ENCODE measurements at places on chromosomes 2 and 18. TPM values are rescaled to one million over a fixed set of nuclear protein-coding genes. Genes with fewer than 3 reads are reported as not detected.

APOB gene
- 8.5 TPM for total RNA-seq

LGALSL gene
- 4.2 TPM for total RNA-seq

GRCh38 chr2:85915606-85916303 is 27.0 kb upstream of the ST3GAL5 start:
- no peak for DNase-seq

DNA sequence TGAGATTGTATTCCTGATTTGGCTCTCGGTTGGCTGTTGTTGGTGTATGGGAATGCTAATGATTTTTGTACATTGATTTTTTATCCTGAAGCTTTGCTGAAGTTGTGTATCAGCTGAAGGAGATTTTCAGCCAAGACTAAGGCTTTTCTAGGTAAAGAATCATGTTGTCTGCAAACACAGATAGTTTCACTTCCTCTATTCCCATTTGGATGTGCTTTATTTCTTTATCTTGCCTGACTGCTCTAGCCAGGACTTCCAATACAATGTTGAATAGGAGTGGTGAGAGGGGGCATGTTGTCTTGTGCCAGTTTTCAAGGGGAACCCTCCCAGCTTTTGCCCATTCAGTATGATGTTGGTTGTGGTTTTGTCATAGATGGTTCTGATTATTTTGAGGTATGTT is 90.4 kb downstream of the CYP26B1 start:
- DNase-seq, result no peak

- DNase-seq, result no peak
Observed at GRCh38 chr2:222423186-222423585, 1.2 kb upstream of the SGPP2 start.

E2F6 gene
- 12.2 TPM for total RNA-seq

CFAP53 gene
- 0.11 TPM for total RNA-seq

SOX11 gene
- 0.81 TPM for total RNA-seq

CXCR2 gene
- 0.89 TPM for total RNA-seq

PRSS56 gene
- total RNA-seq, result 0.19 TPM

- no peak for DNase-seq
Observed at GRCh38 chr2:203830304-203831055, 37.1 kb upstream of the CTLA4 start.

GRCh38 chr2:240143276-240143675 is 2.8 kb upstream of the OTOS start:
- peak; percentile 8 for DNase-seq

MAP2 gene
- 2.8 TPM for total RNA-seq

IGFBP5 gene
- 134 TPM for total RNA-seq

GRCh38 chr18:50313031-50313607 is 25.6 kb upstream of the CXXC1 start:
- DNase-seq, result no peak

GRCh38 chr2:157334797-157335196 is 9.2 kb upstream of the ERMN start:
- DNase-seq, result no peak

EFEMP1 gene
- total RNA-seq, result 62.5 TPM

DNA sequence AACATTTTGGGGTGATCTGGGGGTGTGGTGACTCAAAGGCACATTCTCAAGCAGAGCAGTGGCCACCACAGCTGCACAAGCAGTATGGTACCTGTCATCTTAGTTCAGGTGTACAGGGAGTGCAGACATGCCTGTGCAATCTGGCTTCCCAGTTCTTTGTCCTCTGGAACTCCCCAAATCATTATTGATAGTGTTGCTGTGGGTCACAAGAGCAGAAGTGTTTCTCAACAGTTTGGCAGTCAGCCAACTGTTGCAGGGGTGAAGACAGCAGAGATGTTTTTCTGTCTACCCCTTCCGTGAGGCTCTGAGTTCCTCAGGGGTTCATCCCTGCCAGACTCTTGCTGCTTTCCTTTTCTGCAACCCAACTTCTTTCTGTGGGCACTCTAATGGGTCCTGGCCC is 206.5 kb upstream of the ZSWIM2 start:
- no peak for DNase-seq

GRCh38 chr2:30287857-30288513 is 56.7 kb downstream of the LBH start:
- DNase-seq, result no peak

- DNase-seq, result no peak
Observed at GRCh38 chr18:45951016-45951714, 16.0 kb downstream of the EPG5 start.

SPATS2L gene
- 71.1 TPM for total RNA-seq

- DNase-seq, result no peak
Observed at GRCh38 chr2:190722061-190722759, 73.3 kb downstream of the NAB1 start.

DNA sequence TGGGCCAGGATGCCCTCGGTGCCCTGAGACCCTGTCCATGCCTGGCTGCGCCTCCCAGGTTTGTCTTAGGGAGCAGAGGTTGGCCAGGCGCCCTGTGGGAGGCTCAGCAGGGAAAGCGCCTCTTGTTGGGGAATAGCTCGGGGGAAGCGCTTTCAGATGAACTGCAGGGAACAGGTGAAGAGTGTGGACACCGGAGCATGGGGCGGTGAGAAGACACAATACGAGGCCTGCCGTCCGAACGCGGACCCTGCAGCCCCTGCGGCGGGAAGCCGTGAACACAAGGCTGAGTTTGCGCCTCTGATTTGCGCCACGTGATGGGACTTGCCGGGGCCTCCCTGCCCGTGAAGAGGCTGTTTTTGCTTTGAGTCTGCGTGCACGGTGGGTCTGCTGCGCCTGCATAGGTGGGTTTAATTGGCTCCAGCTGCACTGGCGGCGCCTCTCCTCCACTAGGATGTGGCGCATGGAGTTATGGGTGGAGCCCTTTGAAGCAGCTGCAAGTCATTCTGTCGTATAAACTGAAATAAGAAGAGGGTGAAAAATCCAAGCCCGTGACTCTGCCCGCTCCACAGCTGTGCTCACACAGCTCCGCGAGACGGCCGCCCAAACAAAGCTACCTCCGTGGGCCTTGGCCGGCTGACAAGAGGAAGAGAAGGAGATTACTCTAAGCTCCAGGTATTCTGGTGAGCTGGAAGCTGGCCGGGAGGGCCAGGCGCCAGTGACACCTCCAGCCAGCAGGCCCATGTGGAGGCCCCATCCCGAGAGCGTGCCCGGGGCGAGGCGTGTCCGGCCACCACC is 103.5 kb upstream of the CTDP1 start:
- peak; percentile 66 for DNase-seq

TGOLN2 gene
- total RNA-seq, result 59.9 TPM

DNA sequence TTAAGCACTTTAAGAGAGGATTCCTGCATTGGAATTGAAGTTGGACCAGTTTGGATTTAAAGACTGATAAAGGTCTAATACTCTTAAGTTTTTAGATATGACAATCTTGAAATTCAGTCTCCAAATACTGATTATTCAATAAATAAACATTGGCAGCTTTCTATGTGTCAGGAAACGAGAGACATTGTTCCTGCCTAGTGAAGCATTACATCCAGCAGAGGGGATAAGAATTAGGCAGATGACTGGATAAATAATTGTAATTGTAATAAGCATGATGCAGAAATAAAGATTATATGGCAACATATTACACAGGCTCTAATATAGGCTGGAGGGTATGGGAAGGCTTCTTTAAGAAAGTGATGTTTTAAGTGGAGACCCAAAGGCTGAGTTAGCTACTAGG is 226.5 kb upstream of the MMADHC start:
- no peak for DNase-seq

DNA sequence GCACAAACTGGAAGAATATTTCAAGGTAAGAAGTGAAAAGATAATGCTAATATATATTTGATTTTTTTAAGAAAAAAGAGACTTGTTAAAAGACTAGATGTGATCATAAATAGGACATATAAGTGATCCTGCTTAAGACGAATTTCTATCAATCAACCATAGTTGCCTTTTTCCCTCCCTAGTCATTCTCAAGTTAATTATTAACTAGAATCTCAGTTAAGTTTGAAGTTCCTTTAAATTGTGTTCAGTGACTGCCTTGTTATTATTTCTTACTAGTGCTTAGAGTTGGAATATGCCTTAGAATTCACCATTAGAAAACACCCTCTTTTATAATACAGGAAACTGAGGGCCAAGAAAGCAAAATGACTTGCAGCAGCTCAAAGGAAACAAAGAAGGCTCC is 141.5 kb upstream of the SP5 start:
- DNase-seq, result no peak

DNA sequence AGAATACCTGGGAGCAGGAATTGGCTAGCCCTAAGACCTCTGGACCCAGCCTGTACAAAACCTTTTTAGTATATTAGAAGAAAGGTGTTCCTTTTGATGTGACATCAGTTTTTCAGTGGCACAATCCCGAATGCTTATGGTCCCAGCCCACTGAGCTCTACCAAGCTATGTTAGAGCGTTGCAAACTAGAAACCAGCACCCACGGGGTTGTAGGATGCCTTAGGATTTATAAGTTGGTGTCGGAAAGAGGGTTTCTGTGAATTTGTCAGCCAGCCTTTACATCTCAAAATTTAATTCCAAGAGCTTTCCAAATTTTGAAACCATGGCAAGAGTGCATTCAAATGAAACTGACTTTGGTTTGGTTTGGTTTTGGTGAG is 499 bp upstream of the LMAN1 start:
- DNase-seq, result no peak

CYTIP gene
- 1.1 TPM for total RNA-seq

DNA sequence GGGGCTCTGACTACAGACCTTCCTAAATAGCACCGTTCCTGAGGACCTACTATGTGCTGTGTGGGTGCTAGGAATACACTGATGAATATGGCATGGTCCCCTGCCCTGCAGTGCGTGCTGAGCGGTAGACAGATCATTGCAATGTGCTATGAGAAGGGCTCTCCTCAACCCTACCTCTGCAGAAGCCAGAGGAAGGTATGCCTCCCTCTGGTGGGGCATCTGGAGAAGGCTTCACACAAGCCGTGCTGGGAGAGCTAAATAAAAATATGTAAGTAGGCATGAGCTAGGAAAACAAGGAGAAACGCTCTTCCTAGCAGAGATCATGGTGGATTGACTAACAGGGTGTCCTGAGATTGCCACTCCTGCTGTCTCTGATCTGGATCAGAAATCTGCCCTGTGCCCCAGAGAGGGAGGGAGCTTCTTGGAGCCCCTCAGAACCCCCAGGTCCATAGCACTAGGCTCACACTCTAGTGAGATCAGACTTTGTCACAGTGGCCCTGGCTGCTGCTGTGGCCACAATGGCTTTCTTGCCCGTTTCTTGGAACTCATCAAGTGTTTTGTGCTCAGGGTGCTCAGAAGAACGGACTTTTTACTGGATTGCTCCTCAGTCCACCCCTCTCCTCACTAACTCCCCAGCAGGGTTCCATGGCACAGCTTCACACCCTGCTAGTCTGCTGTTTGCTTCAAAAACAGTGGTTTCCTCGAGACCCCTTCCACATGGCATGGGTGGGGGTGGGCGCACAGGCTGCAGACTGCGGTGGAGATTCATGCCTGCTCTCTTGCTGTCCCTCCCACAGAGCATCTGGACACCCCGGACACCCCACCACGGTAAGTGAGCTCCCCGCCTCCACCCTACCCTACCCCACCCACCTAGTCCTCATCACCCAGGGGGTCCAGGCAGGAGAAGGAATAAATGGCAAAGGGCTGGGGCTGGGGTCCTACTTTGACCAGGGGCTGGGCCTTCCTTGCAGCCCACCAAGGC is 14.2 kb downstream of the SIGLEC15 start:
- no peak for DNase-seq

GRCh38 chr2:3488855-3489763 is 30.2 kb downstream of the ADI1 start:
- no peak for DNase-seq

GRCh38 chr2:39216346-39217191 is 27.2 kb downstream of the CDKL4 start:
- DNase-seq, result no peak

SNTG2 gene
- total RNA-seq, result 0.73 TPM

DNA sequence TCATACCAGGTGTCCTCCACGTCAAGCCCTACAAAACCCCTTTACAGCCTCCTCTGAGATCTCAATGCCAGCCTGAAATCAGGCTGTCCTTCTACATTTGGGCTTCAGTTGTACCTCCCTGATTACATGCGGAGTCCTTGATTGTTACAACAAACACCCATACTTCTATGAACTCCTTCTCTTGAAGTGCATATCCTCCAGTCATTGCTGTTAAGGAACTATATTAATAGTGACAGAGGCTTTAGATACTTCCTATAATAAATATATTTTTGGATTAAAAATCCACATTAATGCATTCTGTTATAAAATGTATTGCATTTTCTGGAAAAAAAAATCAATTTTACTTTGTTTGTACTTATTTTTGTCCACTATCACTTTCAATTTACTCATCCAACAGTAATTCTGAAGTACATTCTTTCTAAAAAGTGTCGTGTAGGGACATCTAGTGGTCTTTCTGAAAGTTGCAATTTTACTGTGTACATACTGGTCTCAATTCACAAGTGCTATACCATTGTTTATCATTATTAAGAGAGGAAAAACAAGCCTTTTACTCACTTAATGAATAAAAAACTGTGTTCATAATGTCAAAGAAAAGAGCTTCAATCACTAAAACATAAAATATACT is 316.4 kb downstream of the DSEL start:
- no peak for DNase-seq

- DNase-seq, result no peak
Observed at GRCh38 chr18:39698436-39698835, 2132.8 kb upstream of the CELF4 start.

DNA sequence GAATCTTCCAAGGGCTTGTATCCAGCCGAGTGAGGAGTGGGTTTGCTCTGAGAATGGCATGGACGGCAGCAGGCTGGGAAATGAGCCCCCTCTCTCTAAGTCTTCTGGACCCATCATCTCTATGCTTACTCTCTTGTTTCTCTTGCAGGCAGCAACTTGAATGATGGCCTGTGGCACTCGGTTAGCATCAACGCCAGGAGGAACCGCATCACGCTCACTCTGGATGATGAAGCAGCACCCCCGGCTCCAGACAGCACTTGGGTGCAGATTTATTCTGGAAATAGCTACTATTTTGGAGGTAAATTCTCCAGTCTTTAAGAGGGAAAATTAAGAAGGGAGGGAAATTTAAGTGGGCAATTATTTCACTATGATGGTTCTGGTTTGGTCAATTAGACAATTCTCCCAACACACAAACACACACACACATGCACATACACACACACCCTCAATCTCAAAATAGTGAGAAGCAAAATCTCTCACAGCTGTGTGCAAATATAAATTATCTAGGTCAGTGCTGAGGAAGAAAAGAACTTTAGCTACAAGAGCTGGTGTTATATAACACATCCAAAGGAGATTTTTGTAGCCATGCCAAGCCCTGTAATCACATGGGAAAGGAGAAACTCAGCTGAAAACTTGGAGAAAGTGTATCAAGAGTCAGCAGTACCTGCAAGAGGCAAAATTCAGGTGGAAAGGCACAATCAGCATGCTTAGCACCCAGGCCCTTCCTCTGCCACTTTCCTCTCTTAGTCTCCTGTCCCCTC is 499.2 kb downstream of the CNTNAP5 start:
- no peak for DNase-seq

MARCHF4 gene
- total RNA-seq, result not detected
